ENCODE measurements at places on chromosomes 3 and 15. TPM values are rescaled to one million over a fixed set of nuclear protein-coding genes. Genes with fewer than 3 reads are reported as not detected.

Gene CAND2
- total RNA-seq, result 0.37 TPM

Gene LYZL4
- not detected for total RNA-seq

Gene SHC4
- total RNA-seq, result 0.92 TPM

Gene SKIL
- 23.4 TPM for total RNA-seq

Gene TOMM70
- 45.0 TPM for total RNA-seq

Gene GADL1
- total RNA-seq, result not detected
